ENCODE measurements at places on chromosomes 1 and 21.

DNA sequence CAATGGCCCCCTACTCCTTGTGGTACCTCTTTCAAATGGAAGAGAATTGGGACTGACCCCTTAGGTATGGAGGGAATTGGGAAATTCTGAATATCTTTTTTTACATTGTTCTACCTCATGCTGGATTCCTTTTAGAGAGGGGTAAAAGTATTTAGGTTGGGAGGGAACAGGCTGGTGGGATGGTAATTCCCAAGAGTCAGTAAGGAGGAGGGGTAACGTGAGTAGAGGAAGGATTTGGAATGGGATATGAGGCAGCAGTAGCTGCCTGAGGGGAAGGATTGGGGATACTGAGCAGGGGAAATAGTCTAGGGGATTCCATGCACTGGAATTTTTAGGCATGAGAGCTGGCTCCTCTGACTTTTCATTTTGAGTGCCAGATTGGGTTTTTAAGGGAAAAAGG, 3.8 kb upstream of the AADACL3 start:
- no peak for DNase-seq

DNA sequence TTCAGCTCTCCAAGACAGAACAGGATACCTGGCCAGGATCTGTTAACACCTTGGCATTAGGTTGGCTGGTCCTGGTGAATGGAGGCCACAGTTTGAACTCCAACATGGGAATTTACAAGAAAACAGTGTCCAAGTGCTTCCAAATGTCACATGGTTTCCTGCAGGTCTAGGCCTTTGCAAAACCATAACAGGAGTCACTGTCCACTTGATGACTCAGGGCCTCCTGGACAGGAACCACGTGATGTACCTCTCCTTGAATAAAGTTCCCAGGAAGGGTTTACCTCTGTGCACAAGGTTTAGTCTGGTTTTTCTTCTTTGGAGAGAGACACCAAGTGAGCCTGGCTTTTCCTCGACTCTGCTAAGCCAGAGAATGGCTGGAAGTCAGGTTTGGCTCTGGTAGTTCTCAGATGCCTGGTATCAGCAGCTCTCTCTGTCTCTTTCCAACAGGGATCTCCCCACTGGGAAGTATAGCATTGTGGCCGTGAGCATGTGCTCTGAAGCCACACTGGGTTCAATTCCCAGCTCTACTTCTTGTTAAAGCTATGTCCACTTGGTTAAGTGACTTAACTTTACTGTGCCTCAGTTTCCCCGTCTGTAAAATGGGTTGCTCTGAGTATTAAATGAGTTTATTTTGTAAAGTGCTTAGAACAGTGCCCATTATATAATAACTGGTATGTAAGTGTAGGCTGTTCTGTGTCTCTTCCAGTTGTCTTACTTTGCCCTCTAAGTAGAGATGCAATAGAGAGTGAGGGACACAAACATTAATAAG, 27.3 kb upstream of the TMEM61 start:
- DNase-seq: no peak

GRCh38 chr1:71364236-71364635, 283.4 kb upstream of the ZRANB2 start:
- DNase-seq: peak; percentile 4

DNA sequence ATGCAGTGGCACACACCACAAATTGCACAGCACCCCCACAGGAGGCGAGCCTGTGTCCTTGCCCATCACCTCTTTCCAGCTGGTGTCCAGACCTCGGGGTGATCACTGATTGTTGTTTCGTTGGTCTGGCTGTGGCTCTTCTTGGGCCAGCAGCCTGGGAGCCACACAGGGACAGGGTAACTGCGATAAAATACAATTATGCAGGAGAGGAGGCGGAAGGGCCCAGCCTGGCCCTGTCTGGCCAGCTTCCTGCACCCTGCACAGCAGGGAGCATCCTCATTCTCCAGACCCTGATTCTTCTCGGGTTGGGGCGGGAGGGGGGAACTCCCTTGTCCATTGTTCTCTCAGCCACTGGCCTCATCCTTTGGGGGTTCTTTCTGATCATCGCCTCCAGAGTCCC, 83.6 kb downstream of the ADARB1 start:
- DNase-seq: no peak

DNA sequence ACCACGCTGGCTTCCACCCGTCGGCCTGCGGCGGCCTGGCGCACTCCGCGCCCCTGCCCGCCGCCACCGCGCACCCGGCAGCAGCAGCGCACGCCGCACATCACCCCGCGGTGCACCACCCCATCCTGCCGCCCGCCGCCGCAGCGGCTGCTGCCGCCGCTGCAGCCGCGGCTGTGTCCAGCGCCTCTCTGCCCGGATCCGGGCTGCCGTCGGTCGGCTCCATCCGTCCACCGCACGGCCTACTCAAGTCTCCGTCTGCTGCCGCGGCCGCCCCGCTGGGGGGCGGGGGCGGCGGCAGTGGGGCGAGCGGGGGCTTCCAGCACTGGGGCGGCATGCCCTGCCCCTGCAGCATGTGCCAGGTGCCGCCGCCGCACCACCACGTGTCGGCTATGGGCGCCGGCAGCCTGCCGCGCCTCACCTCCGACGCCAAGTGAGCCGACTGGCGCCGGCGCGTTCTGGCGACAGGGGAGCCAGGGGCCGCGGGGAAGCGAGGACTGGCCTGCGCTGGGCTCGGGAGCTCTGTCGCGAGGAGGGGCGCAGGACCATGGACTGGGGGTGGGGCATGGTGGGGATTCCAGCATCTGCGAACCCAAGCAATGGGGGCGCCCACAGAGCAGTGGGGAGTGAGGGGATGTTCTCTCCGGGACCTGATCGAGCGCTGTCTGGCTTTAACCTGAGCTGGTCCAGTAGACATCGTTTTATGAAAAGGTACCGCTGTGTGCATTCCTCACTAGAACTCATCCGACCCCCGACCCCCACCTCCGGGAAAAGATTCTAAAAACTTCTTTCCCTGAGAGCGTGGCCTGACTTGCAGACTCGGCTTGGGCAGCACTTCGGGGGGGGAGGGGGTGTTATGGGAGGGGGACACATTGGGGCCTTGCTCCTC, 1.9 kb downstream of the OLIG2 start:
- no peak for DNase-seq

GRCh38 chr1:110321846-110322245, 17.3 kb upstream of the RBM15 start:
- DNase-seq: no peak

DNA sequence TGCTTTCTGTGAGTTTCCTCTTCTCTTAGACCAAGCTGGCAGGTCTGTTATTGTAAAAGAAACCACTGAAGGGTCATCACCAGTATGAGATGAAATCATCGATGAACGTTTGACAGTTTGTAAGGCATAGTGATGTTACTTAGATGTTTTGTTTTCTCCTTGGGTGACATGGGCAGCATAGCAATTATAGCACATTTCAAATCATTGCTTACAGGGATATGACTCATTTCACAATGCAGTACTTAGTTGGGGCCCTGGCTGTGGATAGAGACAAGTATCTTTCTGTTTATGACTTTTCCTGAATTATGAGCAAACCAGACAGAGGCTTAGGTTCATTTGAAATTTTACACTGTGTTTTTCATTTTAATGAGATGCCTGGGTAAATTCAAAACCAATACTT, 313.0 kb downstream of the RWDD3 start:
- DNase-seq: no peak
